ENCODE measurements at places on chromosomes 3 and 15. TPM values are rescaled to one million over a fixed set of nuclear protein-coding genes. Genes with fewer than 3 reads are reported as not detected.

The KBTBD8 gene
- 4.4 TPM for total RNA-seq

DNA sequence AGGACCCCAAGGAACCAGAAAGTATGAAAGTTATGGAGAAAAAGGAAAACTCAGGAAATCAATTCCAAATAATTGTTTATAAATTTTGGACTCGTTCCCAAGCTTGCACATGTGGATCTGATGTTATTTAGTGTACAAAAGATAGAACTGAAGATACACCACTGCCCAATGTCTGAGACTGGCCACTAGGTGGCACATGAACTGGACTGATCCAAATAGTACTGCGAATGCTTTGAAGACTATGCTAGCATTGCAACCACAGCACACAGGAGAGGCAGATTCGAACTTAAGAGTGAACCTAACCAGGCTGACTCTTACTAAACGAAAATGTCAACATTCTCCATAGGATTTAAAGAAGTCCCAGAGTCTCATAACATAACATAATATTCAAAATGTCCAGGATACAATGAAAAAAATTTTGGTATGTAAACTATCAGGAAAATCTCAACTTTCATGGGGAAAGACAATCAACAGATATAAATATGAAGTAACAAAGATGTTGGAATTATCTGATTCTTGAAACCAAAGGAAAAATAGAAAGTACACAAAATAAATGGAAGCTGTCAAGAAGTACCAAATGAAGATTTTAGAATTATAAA is 596.7 kb downstream of the FGF12 start:
- peak; percentile 51 for DNase-seq

The CAMK2N2 gene
- total RNA-seq = 0.42 TPM

The C2CD4A gene
- total RNA-seq = not detected

GRCh38 chr15:90402767-90403166 is 14.7 kb downstream of the IQGAP1 start:
- no peak for DNase-seq

DNA sequence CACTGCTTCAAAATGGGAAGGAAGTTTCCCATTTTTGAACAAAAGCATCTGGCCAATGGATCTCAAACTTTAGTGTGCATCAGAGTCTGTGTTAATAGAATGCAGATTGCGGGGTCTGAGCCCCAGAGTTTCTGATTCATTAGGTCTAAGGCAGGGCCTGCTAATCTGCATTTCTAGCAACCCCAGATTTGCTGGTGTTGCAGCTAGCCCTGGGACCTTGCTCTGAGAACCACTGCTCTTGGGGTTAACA is 30.7 kb upstream of the USP3 start:
- DNase-seq = no peak

DNA sequence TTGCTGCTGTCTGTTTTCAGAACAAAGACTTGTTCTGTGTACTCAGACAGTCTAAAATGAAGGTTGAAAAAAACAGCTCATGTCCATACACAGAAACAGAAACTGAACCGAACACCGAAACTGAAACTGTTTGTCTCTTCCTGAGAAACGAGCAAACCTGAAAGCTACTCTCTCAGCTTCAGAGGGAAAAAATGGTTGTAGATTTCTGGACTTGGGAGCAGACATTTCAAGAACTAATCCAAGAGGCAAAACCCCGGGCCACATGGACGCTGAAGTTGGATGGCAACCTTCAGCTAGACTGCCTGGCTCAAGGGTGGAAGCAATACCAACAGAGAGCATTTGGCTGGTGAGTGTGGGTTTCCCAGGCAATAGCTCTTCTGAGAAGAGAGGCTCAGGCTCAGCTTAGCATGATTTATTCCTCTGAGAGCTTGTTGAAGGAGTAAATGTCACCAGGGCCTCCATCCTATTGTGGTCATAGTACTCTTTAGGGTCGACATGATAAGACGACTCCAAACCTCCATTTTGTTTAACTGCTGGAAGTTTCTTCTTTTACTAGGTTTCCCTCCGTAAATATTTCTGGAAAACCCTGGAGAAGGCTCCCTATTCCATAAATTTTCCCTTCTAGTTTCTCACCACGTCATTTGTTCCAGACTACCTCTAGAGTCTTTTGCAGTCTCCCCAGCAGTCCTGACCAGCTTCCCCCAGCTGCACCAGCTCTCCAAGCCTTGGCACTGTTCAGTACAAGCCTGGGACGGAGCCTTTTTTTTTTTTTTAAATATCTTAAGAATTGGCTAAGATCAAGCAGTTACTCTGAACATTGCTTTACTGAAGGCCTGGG is at the start of gene RTP4:
Gene RTP4, plus strand, starts transcription at position 135 of the 838 bp plus-strand sequence. Its CDS starts 57 bp downstream, at position 192.
- DNase-seq = no peak

The ZIC1 gene
- not detected for total RNA-seq

The TMEM207 gene
- total RNA-seq = not detected

DNA sequence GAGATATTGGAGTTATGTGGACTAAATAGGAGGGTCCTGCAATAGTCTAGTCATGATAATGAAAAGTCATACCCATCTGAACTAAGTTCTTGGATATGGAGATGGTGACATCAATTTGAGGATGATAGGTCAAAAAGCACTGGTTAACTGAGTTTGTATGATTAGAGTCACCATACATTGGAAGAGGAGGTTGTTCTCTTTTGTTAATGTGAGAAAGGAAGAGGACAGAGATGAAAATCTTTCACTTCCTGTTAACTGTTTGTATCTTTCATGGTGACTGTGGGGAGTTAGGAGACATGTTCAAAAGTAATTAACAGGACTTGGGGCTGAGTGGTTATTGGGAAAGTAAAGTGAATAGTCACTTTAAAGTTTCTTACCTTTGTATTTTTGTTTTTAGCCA is 11.1 kb downstream of the TMEM62 start:
- DNase-seq = no peak

The STRIT1 gene
- total RNA-seq = not detected

DNA sequence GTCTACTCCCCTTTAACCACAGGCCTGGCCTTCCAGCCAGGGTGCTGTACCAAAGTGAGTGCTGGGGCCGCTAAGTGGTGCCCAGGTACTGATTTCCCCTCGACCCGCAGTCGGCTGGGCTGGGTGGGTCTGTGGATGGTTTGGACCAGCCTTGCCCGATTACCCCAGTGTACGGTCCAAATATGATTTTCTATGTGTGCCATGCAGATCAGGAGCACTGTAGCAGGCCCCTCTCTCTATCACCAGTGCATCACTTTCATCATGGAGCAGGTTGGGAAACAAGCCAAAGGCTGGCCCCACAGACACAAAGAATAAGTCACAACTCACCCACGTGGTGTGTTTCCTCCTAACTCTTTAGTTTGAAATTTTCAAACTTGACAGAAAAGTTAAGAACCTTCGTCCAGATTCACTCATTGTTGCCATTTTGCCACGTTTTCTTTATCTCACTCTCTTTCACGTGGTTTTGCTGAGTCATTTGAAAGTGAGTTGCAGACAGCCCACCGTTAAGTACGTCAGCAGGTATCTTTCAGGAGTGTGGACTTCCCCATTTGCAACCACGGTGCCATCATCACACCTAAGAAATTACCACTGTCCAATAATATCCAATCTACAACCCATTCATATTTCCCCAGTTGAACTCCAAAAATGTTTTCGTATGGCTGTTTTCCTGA is 37.0 kb downstream of the ZNF710 start:
- DNase-seq = no peak

GRCh38 chr15:25710184-25710583 is 152.9 kb downstream of the ATP10A start:
- DNase-seq = no peak

The SH2D7 gene
- total RNA-seq = not detected

The SLC9C1 gene
- not detected for total RNA-seq

The SLC12A1 gene
- total RNA-seq = not detected

The ANO10 gene
- total RNA-seq = 25.9 TPM

- no peak for DNase-seq
Observed at GRCh38 chr15:101394056-101394630, 95.4 kb downstream of the PCSK6 start.

DNA sequence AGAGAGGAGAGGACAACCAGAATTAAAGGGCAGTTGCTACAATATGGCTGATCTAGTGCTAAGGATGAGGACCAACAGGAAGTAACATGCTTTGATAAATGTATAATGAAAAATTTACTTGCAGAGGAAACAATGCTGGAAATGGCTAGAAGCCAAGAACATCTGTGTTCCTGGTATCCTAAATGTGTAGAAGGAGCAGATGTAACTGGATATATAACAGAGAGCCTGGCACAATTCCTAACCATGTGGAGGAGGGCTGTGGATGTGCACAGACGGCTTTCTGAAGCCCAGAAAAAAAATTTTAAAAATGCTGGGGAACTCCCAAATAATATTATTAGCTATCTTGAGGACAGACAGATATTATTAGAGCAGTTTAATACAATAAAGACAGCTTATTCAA is 159.4 kb upstream of the GBE1 start:
- no peak for DNase-seq

Measured in foreskin keratinocyte (primary cell).